Activated naive CD4-positive, alpha-beta T cell treated with anti-CD3 and anti-CD28 coated beads for 36 hours (primary cell): ENCODE measurements at places on chromosomes 12 and 14.

GRCh38 chr12:42485823-42486222 lies 103.7 kb downstream of the PRICKLE1 start:
- DNase-seq = no peak

- DNase-seq = no peak
These were observed 80.7 kb downstream of the FOXN3 start for GRCh38 chr14:89336338-89336737.

DNA sequence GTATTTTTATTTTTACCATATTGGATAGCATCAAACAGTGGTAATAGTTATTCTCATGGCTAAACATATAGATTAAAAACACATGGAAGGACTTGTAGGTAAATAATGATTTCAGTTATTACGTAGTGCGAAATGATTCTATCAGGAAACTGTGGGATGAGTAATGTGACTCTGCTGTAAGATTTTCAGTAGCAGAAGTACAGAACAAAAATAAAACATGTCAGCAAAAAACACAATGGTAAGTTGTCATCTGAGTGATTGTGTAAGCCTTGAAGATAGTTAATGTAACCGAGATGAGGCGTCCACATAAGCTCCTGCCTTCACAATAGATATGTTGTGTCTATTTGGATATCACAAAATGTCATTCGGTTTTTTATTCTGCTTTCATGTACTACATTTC lies 99.8 kb downstream of the BORCS5 start:
- no peak for DNase-seq

- DNase-seq = no peak
These were observed 207.8 kb downstream of the NAV3 start for GRCh38 chr12:78038541-78038940.

GRCh38 chr12:105221583-105222283 lies 14.2 kb downstream of the APPL2 start:
- DNase-seq = no peak

GRCh38 chr12:64933791-64934190 lies 109.3 kb downstream of the TBC1D30 start:
- DNase-seq = no peak

GRCh38 chr14:86639146-86639545 lies 1109.2 kb downstream of the FLRT2 start:
- no peak for DNase-seq

- no peak for DNase-seq
These were observed 9.6 kb upstream of the ASIC1 start for GRCh38 chr12:50047693-50048250.

DNA sequence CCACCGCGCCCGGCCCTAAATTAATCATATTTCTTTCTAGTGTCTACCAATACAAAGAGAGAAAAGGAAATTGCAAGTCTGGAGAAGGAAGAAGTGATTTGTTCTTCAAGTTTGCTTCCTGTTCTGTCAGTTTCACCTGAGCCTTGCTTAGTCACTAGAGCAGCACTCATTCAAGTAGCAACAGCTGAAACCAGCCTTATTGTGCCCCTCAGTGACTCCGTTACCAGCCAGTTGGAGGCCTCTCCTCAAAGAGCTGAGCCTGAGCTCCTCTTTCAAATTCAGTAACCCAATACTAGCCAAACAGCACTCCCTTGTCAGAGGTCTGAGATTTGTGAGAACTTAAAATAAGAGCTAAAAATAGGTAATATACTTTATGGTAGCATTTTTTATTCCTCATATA lies 17.4 kb downstream of the PAWR start:
- DNase-seq = peak; percentile 5

DNA sequence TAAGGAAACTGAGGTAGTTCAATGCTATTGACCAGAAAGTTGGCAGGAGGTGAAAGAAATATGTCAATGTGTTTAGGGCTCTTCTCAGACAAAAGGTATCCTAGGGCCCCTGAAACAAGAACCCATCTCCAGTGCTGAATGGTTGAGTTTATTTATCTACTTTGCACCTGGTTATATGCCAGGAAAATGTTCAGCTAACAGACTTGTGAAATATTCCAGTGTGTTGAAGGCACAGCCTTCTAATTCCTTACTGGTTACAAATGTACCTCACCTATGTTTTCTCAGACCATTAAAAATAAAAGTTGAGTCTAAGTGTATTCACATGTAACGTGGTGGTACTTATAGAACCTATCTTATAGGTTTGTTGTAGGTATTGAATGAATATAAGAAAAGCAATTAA lies 511.7 kb upstream of the SEL1L start:
- DNase-seq = no peak

- no peak for DNase-seq
These were observed 35.7 kb upstream of the GTF2A1 start for GRCh38 chr14:81256289-81256960.

- peak; percentile 53 for DNase-seq
These were observed 95.8 kb downstream of the LGMN start for GRCh38 chr14:92652413-92653151.

- DNase-seq = no peak
These were observed 921 bp downstream of the DEPDC4 start for GRCh38 chr12:100265732-100266584.

GRCh38 chr12:132651444-132652100 lies 33.0 kb downstream of the P2RX2 start:
- DNase-seq = no peak

GRCh38 chr14:65411656-65412031 lies 886 bp upstream of the FUT8 start:
- peak; percentile 81 for DNase-seq

DNA sequence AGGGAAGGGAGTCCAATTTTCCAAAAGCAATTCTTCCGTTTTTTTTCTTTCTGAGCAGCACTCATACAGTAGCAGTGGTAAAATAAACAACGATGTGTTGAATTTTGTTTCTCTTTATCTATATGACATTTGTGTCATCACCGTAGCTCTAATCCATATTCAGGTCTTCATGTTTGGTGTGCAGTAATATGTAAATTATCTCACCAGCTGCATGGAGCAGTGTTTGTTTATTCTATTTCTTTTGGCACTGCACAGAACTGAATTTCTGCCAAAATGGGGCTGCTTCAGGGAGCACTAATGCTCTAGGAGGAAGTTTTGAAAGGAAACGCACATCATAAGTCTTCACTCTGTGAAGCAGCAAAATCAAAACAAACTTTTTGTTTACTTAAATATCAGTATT lies 130.0 kb upstream of the NPAS3 start:
- DNase-seq = no peak

- no peak for DNase-seq
These were observed 7.9 kb upstream of the FBRSL1 start for GRCh38 chr12:132481771-132482745.

GRCh38 chr12:94122591-94122990 lies 25.8 kb upstream of the PLXNC1 start:
- DNase-seq = no peak

DNA sequence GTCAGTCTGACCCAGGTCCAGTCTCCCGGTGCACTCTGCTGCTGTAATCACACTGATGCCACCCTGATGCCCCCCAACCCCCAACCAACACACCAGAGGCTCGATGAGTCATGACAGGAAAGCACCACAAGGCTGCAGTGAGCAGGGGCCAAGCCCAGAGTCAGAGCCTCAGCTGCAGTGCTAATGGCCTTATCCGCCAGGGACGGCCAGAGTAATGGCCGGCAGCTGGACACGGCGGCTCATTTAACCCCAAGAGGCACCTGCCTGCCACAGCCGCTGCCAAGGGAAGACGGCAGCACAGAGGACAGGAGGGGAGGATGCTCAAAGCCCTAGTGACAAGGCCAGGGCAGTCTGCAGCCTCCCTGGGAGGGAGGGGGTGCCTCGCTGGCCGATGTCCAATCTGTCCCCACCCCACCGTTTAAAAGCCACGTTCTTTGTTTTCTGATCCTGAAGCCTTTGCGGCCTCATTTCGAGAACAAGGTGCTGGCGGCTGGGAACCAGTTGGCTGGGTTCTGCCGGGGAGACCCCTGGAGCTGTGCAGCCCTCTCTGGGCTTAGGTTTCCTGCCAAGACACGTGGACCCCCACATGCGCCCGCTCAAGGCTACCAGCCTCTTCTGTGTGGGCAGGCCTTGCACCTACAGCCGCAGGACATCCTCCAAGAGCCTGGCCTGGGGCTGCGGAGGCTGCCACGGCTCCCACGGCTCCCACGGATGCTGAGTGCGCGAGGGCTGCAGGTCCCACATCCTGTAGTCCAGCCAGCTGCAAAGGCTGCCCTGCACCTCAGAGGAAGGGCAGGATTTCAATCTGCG lies 13.1 kb downstream of the CCDC85C start:
- no peak for DNase-seq

DNA sequence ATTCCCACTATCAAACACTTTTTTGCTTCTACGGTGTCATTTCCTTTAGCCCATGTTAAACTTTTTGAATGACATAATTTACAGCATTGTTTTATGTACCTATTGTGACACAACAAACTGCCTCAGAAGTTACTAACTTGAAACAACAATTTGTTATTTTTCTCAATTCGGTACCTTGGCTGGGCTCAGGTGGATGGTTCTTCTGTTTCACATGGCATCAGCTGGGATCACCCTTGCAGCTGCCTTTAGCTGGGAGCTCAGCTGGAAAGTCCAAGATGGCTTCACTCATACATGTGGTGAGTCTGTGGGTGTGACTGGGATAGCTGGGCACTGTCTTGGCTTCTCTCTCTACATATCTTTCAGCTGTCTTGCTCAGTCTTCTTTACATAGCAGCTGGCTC lies 156.0 kb downstream of the GXYLT1 start:
- DNase-seq = no peak

- DNase-seq = no peak
These were observed 434.5 kb upstream of the GARIN6 start for GRCh38 chr12:99213047-99213446.

DNA sequence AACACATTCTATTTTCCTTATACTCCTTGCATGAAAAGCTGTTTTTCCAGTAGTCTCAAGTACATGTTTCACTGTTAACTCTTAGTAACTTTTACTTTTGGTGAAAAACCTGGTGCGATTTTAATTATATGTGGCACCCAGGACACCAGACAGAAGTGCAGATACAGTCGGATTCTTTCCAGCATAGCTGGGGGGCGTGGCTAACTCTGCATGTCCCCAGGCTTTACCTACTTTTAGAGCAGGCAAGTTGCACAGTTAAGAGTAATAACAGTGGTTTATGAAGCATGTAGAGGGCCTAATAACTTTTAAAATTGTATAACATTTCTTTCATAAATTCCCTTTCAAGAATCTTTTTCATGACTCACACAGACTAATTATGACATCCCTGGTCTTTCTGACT lies 70.7 kb downstream of the HSD17B6 start:
- no peak for DNase-seq

DNA sequence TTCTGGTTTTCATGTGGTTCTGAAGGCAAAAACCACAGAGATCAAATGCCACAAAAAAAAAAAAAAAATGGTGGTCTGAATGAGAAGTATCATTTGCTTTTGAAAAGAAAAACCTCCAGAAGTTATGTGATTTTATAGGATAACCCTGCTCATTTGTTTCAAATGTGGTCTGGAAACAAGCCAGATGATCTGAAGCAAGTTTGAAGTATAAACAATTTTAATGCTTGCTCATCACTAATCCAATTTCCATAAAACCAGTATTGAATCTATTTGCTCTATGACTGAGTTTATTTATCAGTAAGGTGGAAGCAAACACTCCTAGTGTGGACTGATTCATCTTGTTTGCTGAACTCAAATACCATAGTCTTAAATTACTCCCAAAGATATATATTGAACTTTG lies 407.3 kb upstream of the FLRT2 start:
- no peak for DNase-seq

- no peak for DNase-seq
These were observed 1006.0 kb upstream of the USP15 start for GRCh38 chr12:61254225-61254624.

- no peak for DNase-seq
These were observed 279.0 kb downstream of the IPO8 start for GRCh38 chr12:30416631-30417030.

DNA sequence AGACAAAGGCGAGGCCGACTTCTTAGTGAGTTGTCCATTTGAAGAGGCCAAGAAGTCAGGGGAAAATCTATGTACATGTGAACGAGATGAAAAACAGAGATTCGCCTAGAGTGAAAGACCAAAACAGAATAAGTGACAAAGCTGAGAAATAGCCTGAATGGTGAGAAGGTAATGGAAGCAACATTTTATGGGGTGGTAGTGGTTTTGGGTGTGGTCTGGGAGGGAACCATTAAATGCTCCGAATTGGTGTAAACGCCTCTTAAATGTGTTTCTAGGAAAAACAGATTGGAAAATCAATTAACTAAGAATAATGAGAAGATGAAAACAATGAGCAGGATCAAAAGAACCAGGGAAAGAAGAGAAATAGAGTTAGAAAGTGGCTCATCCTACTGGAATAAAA lies 83.8 kb upstream of the MANSC4 start:
- DNase-seq = no peak

DNA sequence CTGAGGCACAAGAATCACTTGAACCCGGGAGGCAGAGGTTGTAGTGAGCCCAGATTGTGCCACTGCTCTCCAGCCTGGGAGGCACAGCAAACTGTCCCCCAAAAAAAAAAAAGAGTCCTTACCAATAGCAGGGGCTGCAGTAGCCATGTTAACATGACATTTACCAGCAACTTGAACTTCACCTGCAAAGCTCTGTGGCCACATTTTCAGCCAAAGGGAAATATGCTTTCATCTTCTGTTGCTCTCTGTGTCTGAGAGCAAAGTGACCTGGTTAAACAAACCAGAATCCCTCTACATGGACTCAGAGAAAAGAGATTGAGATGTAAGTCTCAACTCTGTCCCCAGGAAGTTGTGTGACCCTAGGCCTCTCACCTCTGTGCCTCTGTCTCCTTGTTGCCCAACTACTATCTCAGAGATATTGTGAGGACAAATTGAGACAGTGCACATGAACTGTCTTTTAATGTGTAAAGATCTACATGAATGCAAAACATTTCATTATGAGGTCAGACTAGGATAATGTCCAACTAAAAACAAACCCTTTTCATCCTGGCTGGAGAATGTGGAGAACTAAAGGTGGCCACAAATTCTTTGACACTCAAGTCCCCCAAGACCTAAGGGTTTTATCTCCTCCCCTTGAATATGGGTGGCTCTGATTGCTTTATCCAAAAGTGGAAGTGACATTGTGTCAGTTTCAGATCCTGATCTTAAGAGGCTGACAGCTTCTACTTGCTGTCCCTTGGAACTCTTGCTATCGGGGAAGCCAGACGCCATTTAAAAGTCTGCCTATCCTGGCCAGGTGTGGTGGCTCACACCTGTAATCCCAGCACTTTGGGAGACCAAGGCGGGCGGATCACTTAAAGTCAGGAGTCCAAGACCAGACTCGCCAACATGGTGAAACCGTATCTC lies 24.7 kb upstream of the P2RX4 start:
- no peak for DNase-seq

- DNase-seq = no peak
These were observed 24.5 kb downstream of the MOK start for GRCh38 chr14:102280376-102280962.

- DNase-seq = no peak
These were observed 40.5 kb downstream of the RESF1 start for GRCh38 chr12:31999692-32000091.

- no peak for DNase-seq
These were observed 203.8 kb downstream of the RASSF9 start for GRCh38 chr12:85632390-85632789.

GRCh38 chr12:12788131-12788530 lies 2.7 kb downstream of the APOLD1 start:
- DNase-seq = no peak

GRCh38 chr12:17928708-17929366 lies 161.2 kb downstream of the RERGL start:
- DNase-seq = no peak
